Sciatic nerve (tissue), 2 donors: ENCODE measurements at places on chromosomes 11 and 22.

GRCh38 chr11:35305670-35306382 lies 113.5 kb downstream of the SLC1A2 start:
- no peak for DNase-seq

DNA sequence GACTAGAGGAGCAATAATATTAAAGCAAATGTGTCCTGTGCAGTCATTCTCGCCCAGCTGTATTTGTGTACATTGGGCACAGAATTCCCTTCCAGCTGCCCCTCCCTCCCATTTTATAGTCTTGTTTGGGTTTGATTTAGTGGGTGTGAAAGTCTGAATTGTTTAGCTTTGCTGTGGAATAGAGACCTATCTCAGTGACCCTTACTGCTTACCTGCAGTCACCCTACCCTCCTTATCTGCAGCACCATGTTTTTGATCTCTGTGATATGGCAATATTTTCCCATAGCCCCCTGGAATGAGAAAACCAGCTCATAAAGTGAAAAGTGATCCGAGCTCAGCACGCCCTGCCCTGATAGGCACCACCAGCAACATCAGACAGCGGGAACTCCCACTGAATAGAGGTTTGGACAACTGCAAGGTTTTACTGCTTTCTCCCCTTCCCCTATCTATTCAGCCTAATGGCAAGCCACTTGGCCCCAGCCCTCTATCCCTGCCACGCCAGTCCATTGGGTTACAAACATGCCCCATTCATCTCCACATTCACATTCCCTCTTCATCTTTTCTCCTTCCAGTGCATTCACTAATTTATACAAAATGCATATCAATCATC lies 199.0 kb downstream of the ETS1 start:
- no peak for DNase-seq

- DNase-seq, result no peak
Observed at GRCh38 chr11:133238027-133238426, 294.3 kb downstream of the OPCML start.

DNA sequence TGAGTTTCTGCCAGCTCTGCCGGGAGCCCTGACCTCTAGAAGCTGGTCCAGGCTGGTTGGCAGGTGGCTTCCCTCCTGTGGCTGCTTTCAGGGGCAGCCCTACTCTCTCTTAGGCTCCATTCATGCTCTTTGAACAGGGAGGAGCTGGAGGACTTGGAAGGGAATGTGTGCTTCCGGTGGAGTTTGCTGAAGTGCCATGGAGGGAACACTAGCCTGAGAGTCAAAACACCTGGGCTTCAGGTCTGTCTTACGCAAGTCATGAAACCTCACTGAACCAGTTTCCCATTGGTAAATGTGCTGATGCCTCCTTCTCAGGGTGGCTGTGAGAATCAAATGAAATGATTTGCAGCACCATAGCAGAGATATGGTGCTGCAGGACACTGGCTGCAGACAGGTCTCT lies 224.5 kb downstream of the KIRREL3 start:
- no peak for DNase-seq

DNA sequence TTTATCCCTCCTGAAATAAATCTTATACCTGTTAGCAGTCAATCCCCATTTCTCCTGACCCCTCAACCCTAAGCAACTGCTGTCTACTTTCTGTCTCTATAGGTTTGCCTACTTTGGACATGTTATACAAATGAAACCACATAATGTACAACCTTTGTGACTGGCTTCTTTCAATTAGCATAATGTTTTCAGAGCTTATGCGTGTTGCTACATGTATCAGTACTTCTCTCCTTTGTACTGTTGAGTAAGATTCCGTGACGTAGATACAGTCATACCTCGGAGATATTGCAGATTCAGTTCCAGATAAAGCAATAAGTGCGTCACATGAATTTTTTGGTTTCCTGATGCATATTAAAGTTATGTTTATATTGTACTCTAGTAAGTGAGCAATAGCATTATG lies 127.3 kb downstream of the MORC2 start:
- no peak for DNase-seq

- no peak for DNase-seq
Observed at GRCh38 chr11:124602193-124602592, 9.0 kb upstream of the PANX3 start.

GRCh38 chr11:100445231-100445735 lies 241.8 kb upstream of the ARHGAP42 start:
- DNase-seq, result no peak

- DNase-seq, result no peak
Observed at GRCh38 chr11:10934293-10934860, 76.5 kb upstream of the ZBED5 start.

- DNase-seq, result peak; percentile 75
Observed at GRCh38 chr11:110710628-110711381, 1.4 kb downstream of the ARHGAP20 start.

GRCh38 chr11:116994195-116994594 lies 104.0 kb downstream of the SIK3 start:
- no peak for DNase-seq

- DNase-seq, result no peak
Observed at GRCh38 chr11:110217936-110218335, 78.5 kb downstream of the RDX start.
